Tibial nerve (tissue), 4 donors: ENCODE measurements at places on chromosomes 4 and X.

- H3K4me3 ChIP-seq = peak overlapping the region; percentile 41
- no peak overlapping the region for H3K27ac ChIP-seq
- DNase-seq = peak; percentile 25
- H3K27me3 ChIP-seq = no peaks in the 10 kb centered on the region
- no peaks in the 10 kb centered on the region for H3K36me3 ChIP-seq
These were observed 6.5 kb upstream of the RNF4 start for GRCh38 chr4:2462218-2462991.

DNA sequence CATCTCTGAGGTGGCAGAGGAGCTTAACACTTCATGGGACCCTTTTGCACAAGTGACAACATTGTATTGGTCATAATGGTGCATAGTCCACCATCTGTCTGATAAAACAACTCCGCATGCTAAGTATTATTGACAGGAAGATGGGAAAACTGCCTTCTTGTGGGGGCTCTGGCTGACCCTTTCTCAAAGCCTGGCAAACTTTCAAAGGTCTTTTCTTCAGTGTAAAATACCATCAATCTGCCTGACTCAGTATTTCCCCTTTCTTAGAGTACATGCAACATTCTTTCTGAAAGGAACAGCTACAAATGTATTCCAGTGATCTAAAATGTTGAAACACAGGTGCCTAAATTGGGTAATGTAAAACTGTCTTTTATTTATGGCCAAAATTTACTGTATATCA is 89.1 kb downstream of the NAA11 start:
- H3K4me1 ChIP-seq = no peaks in the 10 kb centered on the region
- no peaks in the 10 kb centered on the region for H3K36me3 ChIP-seq

GRCh38 chrX:9940421-9940820 is 26.7 kb upstream of the CLDN34 start:
- no peak for DNase-seq
- no peaks in the 10 kb centered on the region for H3K36me3 ChIP-seq
- no peak overlapping the region for H3K4me3 ChIP-seq

DNA sequence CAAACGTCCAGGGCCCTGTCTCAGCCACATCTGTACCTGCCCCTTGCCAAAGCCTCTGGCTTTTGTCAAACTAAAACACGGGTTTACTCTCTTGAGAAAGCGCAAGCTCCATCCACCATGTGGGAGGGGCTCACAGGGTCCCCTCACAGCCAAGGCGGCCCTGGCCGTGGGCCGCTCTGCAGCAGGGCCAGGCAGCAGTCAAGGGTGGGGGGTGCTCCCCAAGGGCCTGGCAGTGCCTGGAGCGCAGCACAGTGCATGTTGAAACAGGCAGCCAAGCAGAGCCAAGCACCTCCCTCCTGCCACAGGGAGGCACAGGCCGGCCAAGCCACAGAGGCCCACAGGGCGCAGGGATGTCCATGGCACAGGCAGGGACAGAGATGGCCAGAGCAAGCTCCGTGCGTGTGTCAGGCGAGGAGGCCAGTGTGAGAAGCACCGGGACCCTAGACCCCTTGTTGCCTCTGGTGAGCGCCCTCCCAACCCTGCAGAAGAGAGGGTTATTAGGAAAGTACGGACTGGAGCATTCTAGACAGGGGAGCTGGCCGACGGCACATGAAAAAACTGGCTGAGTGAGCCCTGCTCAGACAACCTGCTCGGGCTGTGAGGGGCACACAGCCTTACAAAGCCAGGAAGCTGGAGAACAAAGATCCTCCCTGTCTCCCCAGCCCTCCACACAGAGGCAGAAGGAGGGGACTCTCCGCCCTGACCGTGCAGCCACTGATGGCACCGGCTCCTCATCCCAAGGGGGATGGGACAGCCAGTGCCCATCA is 39.0 kb downstream of the FAM53A start:
- no peaks in the 10 kb centered on the region for H3K4me1 ChIP-seq
- DNase-seq = no peak
- no peak overlapping the region for H3K27ac ChIP-seq

GRCh38 chrX:150449313-150449712 is 86.2 kb downstream of the MAMLD1 start:
- no peaks in the 10 kb centered on the region for H3K4me1 ChIP-seq
- no peaks in the 10 kb centered on the region for H3K36me3 ChIP-seq
- H3K27ac ChIP-seq = no peak overlapping the region
- no peaks in the 10 kb centered on the region for H3K27me3 ChIP-seq

GRCh38 chr4:42905591-42905990 is 13.1 kb downstream of the GRXCR1 start:
- H3K36me3 ChIP-seq = no peaks in the 10 kb centered on the region
- H3K27ac ChIP-seq = no peak overlapping the region
- H3K27me3 ChIP-seq = no peaks in the 10 kb centered on the region
- no peak for DNase-seq
- no peak overlapping the region for H3K4me3 ChIP-seq

DNA sequence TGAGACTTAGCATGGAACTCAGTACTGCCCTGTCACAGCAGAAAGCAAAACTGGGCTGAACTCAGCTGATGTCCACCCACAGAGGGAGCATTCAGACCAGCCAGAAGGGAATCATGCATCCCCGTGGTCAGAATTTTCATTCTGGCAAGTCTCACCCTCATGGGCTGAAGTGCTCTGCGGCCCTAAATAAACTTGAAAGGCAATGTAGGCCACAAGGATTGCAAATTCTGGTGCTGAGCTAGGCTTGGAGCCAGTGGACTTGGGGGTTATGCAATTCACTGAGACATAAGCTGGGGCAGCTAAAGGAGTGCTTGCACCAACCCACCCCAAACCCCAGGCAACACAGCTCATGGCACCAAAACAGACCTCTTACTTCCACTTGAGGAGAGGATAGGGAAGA is 494.1 kb downstream of the GABRG1 start:
- H3K27me3 ChIP-seq = no peaks in the 10 kb centered on the region
- no peak for DNase-seq
- H3K4me1 ChIP-seq = no peaks in the 10 kb centered on the region
- H3K27ac ChIP-seq = no peak overlapping the region

DNA sequence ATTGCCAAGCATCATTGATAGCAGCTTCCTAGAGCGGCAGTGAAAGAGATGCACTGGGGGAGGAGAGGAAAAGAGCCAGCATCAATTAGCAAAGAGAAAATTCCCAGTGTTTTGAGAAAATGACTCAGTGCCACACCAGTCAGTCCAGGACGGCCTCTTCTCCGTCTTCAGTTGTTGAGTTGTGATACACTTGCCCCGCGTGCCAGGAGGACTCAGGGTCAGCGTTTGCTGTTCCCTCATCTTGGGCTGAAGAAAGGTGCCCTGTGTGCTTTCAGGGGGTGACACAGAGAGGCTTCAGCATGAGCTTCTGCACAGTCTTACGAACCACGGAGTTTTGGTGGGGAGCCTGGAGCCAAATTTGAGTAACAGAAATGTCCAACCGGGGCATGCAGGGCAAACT is 82.3 kb downstream of the GPR143 start:
- no peak for DNase-seq
- H3K4me3 ChIP-seq = no peak overlapping the region
- no peaks in the 10 kb centered on the region for H3K27me3 ChIP-seq
- no peak overlapping the region for H3K27ac ChIP-seq

- H3K27me3 ChIP-seq = no peaks in the 10 kb centered on the region
- no peak overlapping the region for H3K27ac ChIP-seq
- H3K4me1 ChIP-seq = no peaks in the 10 kb centered on the region
- no peak overlapping the region for H3K4me3 ChIP-seq
- H3K36me3 ChIP-seq = no peaks in the 10 kb centered on the region
These were observed 13.4 kb upstream of the CLOCK start for GRCh38 chr4:55560096-55560495.
